ENCODE measurements at places on chromosomes 3 and 15. TPM values are rescaled to one million over a fixed set of nuclear protein-coding genes. Genes with fewer than 3 reads are reported as not detected.

GTF2A2 gene
- total RNA-seq: 40.3 TPM

INSYN1 gene
- not detected for total RNA-seq

TMC3 gene
- total RNA-seq: not detected

MST1 gene
- 7.8 TPM for total RNA-seq

LRRK1 gene
- total RNA-seq: 0.60 TPM

PPM1L gene
- 3.0 TPM for total RNA-seq

SNRPN gene
- total RNA-seq: 74.5 TPM

GOLGA8K gene
- total RNA-seq: 0.50 TPM

DUOX1 gene
- total RNA-seq: 0.25 TPM

DAPK2 gene
- 1.6 TPM for total RNA-seq

EPHB3 gene
- total RNA-seq: 0.19 TPM

All from CD4-positive, alpha-beta T cell (primary cell).